ENCODE measurements at places on chromosomes 7 and 10.

GRCh38 chr7:19772841-19773760, at the start of gene TMEM196:
Gene TMEM196 (minus strand): TSS chr7:19773617. CDS start chr7:19772696, 921 bp downstream.
- DNase-seq, result peak; percentile 10
- no peak within 1 kb of the TSS for H3K27ac ChIP-seq
- no peaks in the 10 kb centered on the region for H3K27me3 ChIP-seq
- no peak within 1 kb of the TSS for H3K4me3 ChIP-seq
- H3K4me1 ChIP-seq, result no peaks in the 10 kb centered on the region

- no peak overlapping the region for H3K4me3 ChIP-seq
- peaks cover 33% of the 10 kb centered on the region for H3K27me3 ChIP-seq
- DNase-seq, result no peak
Measured at GRCh38 chr7:158544708-158545107, 42.9 kb downstream of the PTPRN2 start.

DNA sequence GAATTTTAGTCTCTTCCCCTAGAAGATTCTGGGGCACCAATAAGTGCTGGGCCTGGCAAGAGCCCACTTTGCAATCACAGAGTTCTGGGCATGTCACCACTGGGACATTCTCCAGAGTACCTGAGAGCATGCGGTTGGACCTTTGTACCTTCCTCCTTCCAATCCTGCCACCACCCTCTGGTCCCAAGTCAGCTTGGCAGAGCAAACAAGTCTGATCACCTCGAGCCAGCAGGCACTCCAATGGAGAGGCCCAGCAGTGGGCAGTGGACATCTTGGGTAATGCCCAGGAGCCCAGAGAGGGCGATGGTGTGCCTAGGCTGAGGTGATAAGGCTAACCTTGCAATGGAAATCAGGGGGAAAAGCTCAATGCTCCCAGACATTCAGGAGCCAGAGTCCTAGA, 43.4 kb downstream of the SH3PXD2A start:
- H3K4me3 ChIP-seq, result no peak overlapping the region
- no peaks in the 10 kb centered on the region for H3K4me1 ChIP-seq
- no peak for DNase-seq
- no peaks in the 10 kb centered on the region for H3K36me3 ChIP-seq
- no peaks in the 10 kb centered on the region for H3K27me3 ChIP-seq

DNA sequence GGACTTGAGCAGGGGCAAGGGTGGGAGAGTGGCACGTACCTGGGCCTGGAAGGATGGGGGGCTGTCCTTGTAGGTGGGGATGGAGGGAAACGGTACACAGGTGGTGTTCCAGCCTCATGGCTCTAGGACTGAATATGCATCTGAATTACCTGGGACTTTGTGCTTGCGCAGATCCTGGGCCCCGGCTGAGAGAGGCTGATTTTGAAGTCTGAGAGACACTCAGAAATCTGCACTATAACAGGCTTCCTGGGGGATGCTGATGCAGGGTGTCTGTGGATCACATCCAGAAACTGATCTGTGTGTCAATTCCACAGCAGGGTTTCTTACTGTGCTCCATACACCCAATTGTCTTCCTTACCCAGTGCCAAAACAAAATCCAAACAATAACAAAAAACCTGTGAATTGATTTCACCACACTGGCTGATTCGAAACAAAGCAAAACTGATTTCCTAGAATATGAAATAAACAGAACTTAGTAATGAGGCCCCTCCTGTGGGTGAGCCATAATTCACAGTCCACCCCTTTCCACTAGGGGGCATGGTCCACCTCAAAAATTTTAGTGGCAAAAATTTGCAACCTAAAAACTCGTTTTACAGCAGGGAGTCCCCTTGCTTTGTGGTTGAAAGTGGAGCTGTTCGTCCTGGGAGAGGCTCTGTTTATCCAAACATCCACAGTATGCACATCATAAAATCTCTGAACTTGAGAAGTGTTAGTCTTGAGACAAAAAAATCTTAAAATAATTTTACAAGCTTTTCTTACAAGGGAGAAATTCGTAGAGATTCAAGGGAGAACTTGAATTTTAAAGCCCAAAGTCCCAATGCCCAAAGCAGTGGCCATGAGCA, 32.0 kb upstream of the PLEKHA1 start:
- no peaks in the 10 kb centered on the region for H3K27me3 ChIP-seq
- no peaks in the 10 kb centered on the region for H3K4me1 ChIP-seq
- H3K36me3 ChIP-seq, result no peaks in the 10 kb centered on the region
- peak; percentile 73 for DNase-seq

GRCh38 chr10:122632031-122632430, 67.6 kb downstream of the C10orf120 start:
- no peak overlapping the region for H3K4me3 ChIP-seq
- H3K4me1 ChIP-seq, result no peaks in the 10 kb centered on the region
- H3K27ac ChIP-seq, result no peak overlapping the region
- H3K36me3 ChIP-seq, result no peaks in the 10 kb centered on the region

GRCh38 chr7:95540366-95540765, 54.6 kb downstream of the ASB4 start:
- peaks cover 3% of the 10 kb centered on the region for H3K4me1 ChIP-seq
- no peak overlapping the region for H3K27ac ChIP-seq
- H3K27me3 ChIP-seq, result peaks cover 58% of the 10 kb centered on the region
- no peak for DNase-seq
- H3K36me3 ChIP-seq, result no peaks in the 10 kb centered on the region

DNA sequence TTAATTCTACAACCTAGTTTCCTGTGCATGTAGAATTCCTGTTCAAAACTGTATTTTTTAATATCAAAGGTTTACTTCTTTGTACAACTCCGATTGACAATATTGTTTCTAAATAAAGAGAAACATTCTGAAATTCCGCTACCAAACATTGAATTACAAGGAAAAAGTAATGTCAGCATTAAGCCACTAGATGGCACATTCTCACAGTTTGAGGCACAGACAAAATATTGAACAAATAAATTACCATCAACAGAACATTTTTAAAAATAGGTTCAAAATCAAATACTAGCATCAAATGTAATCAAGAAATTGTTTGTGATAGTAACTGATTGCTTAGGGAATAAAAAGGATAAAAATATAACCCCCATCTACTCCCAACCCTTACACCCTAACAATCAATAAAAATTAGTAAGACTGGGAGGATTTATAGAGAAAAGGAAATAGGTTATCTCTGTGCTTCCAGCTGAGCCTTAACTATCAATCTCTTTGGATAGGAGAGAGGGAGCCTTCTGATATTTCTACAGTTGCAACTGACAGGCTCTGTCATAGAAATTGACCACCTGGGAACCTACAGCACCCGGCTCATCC, 86.6 kb upstream of the C7orf33 start:
- no peak overlapping the region for H3K27ac ChIP-seq
- H3K27me3 ChIP-seq, result peaks cover 52% of the 10 kb centered on the region
- H3K4me3 ChIP-seq, result no peak overlapping the region
- DNase-seq, result peak; percentile 57

DNA sequence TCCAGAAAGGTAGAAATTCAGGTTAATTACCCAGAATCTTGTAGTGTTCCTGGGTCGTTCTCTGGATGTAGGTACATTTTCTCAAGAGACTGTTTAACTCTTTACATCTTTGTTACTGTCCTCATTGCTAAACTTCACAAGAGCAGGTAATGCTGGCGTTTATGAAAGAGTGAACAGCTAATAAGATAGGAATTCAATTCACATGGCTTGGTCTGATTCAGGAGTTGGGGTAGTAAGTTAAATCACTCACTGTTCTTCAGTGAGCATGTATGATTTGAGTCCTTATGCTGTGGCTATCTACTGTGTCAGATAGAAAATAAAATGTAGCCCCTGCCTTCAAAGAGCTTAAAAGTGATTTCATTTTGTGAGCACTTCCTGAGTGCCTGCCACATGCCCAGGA, 480.0 kb downstream of the LRMDA start:
- peak; percentile 87 for DNase-seq
- H3K27ac ChIP-seq, result no peak overlapping the region
- no peaks in the 10 kb centered on the region for H3K36me3 ChIP-seq
- no peak overlapping the region for H3K4me3 ChIP-seq
- peaks cover 65% of the 10 kb centered on the region for H3K27me3 ChIP-seq

DNA sequence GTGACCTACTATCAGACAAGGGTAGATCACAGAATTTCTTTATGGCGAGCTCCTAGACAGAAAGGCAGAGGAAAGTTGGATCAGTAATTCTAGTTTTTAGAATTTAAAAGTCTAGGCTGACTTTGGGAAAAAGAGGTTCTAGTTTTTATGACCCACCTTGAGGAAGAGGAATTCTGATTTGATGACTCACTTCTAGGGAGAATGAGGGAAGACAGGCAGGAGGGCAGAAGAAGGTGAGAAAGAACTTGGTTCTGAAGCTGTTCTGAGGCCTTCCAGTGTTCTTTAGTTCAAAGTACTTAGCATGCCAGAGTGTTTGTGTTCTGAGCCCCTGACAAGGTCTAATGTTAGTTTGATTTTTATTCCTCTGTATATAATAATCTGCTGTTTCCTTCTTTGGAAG, 97.2 kb downstream of the PODXL start:
- H3K4me3 ChIP-seq, result no peak overlapping the region
- H3K36me3 ChIP-seq, result peaks cover 8% of the 10 kb centered on the region
- H3K27ac ChIP-seq, result no peak overlapping the region
- DNase-seq, result peak; percentile 34
- no peaks in the 10 kb centered on the region for H3K27me3 ChIP-seq

DNA sequence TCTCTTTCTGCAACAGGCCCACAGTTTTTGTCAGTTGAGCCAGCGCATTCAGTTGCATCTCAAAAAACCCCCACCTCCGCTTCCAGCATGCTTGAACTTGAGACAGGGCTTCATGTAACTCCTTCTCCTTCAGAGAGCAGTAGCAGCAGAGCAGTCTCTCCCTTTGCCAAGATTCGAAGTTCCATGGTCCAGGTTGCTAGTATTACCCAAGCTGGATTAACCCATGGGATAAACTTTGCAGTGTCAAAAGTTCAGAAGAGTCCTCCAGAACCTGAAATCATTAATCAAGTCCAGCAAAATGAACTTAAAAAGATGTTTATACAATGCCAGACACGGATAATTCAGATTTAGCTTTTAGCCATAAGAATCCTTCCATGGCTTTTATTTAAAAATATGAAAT, 45.2 kb downstream of the MCMBP start:
- H3K4me3 ChIP-seq, result no peak overlapping the region
- H3K27me3 ChIP-seq, result no peaks in the 10 kb centered on the region
- no peak overlapping the region for H3K27ac ChIP-seq
- no peaks in the 10 kb centered on the region for H3K4me1 ChIP-seq
- DNase-seq, result no peak
- H3K36me3 ChIP-seq, result peaks cover 38% of the 10 kb centered on the region

GRCh38 chr7:8205031-8205387, 57.0 kb downstream of the ICA1 start:
- DNase-seq, result no peak
- H3K4me3 ChIP-seq, result no peak overlapping the region
- H3K4me1 ChIP-seq, result no peaks in the 10 kb centered on the region
- no peaks in the 10 kb centered on the region for H3K36me3 ChIP-seq
- H3K27me3 ChIP-seq, result no peaks in the 10 kb centered on the region

GRCh38 chr10:774661-775244, 85.3 kb upstream of the DIP2C start:
- H3K4me1 ChIP-seq, result no peaks in the 10 kb centered on the region
- H3K27me3 ChIP-seq, result no peaks in the 10 kb centered on the region
- H3K4me3 ChIP-seq, result no peak overlapping the region

Measured in PC-3 (cell line).